ENCODE measurements at places on chromosomes 13 and 19.

DNA sequence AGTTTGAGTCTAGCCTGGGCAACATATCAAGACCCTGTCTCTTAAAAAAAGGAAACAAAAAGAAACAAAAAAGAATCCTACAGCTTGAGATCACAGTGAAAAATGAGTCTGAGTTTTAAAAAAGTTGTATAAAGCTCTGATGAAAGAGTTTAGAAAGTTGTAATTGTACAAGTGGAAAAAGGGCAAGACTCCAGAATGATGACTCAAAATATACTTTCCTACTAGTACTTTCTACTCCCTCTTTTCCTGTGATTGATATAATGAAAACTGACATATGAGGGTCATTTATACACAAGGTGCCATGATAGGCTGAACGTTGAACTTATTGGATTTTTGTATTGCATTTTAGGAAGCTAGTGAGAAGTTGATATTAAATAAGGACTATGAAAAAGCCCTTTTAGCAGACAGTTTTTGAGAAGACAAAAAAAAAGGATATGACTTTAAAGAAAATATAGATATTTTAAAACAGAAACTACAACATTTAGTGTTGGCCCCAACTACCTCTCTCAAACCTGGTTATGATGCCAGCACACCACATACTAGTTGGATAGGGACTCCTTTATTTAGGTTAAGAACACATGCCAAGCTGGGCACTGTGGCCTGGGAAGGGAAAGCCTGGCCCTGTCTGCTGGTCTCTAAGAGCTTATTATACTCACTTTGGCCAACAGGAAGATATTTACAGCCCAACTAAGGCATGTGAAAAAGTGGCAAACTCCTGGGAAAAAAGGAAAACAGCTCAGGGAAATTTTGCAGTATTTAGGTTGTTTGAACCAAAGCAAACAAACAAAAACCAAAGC, 116.6 kb downstream of the KL start:
- DNase-seq, result no peak

DNA sequence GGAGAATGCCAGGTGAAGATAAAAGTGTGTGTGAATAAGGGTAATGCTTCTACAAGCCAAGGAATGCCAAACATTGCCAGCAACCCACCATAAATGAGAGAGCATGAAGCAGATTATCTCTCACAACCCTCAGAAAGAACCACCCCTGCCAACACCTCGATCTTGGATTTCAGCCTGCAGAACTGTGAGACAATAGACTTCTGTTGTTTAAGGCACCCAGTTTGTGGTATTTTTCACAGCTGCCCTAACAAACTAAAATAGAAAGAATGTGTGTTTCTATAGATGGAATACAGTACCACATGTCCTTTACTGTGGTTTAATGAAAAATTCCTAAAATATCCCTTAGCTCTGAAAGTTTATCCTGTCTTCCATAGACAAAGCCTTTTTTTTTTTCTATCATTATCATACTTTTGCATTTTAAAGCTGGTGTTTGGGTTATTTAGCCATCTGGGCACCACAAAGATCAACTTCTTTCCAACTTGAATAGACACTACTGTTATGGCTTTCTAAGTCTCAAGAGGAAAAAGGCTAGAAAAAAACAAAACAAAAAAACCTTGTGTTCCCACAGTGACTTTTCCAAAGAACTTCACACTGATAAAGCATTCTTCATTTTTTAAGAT, 505.6 kb downstream of the KCTD12 start:
- DNase-seq, result no peak

DNA sequence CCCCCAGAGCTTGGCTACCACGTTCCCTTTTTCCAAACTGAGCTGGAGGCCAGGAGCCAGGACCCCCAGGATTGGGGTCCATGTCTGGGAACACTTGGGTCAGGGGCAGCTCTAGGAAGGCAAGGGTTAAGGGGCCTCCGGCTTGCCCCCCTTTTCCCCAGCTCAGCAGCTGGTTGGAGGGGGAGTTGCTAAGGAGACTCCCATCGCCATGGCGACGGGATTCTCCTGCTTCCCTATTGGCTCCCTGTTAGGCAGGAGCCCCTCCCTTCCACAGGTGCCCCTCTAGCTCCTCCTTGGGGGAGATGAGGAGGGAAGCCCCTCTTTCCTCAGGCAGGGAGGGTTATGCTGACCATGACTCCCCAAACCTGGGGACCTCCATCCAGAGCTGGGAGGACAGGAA, 33.9 kb downstream of the PDE4A start:
- no peak for DNase-seq

DNA sequence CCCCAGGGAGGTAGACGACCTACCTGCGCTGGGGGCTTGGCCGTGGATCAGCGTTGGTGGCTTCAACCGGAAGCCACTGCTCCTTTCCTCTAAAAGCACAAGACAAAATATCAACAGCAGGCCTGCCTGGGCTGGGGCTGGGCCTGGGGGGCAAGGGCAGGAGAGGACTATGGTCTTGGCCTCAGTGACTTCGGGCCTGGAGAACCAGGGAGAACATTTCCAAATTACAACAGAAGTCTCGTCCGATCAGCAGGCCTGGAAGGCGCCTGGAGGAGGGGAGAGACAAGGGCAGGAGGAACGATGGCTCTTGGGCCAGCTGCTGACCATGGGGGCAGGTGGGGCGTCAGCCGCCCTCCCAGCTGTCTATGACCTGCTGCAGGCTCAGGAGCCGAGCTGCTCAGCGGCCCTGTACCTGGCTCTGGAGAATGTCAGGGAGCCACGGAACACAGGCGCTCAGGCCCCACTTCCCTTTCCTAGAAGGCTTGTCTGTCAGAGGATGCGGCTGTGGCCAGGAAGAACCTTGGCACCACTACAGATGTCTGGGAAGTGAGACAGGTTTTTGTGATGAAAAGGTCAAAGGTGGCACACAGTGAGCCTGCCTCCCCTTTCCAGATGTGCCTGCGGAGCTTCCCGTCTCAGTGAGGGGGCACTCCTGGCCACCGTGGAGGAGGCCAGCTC, 19.5 kb downstream of the CAPS start:
- no peak for DNase-seq
